ENCODE measurements at places on chromosomes 4 and X.

- no peak for DNase-seq
Observed at GRCh38 chrX:41192880-41193279, 107.6 kb downstream of the USP9X start.

- no peak for DNase-seq
Observed at GRCh38 chrX:72659723-72660122, 54.4 kb downstream of the PHKA1 start.

DNA sequence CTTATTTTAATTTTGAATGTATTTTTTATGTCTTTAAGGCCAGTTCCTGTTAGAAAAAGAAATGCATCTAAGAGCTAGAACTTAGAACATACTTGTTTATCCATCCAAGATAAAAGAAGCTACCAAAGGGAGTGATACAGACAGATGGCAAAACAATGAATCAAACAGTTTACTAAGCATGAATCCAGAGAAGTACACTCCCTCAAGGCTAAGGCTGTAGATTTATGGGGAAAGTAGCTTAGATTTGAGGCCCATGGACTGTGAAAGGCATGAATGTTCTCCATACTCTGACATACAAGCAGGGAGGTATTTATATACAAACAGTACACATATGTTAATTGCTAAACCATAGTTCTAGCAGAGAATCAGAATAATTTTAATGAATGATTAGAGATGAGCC, 255.3 kb upstream of the NRK start:
- DNase-seq, result no peak

GRCh38 chrX:13266641-13267345, 53.1 kb downstream of the ATXN3L start:
- DNase-seq, result no peak

DNA sequence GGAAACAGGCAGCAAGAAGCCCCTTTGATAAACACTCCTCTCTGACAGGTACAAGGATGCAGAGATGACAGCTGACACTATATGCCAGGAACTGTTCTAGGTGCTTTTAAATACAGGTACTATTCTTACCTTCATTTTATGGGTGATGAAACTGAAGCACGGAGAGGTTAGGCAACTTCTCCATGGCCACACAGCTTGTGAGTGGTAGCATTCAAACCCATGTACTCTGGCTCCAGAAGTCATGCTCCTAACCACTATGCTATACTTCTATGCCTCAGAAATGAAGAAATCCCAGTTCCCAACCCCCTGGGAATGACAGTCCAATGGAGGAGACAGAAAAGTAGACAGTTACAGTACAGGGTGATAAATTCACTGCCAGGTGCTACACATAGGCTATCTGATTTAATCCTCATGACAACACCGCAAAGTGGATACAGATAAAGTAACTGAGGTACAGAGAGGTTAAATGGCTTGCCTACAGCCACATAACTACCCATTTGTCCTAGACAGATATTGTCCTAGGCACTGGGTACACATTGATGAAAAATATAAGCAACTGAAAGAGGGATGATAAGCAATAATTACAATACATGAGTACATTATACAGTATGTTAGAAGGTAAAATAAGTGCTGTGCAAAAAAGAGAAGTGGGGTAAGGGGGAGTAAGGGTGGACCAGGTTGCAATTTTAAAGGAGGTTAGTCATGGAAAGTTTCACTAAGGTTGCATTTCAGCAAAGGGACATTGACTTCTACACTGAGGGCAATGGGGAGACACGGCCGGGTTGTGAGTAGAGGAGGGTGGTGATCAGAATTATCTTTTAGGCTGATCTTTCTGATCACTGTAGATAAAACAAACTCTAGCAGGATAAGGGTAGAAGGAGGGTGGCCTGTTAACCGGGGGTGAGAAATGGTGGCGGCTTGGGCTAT, 1.6 kb upstream of the F8 start:
- DNase-seq, result no peak

DNA sequence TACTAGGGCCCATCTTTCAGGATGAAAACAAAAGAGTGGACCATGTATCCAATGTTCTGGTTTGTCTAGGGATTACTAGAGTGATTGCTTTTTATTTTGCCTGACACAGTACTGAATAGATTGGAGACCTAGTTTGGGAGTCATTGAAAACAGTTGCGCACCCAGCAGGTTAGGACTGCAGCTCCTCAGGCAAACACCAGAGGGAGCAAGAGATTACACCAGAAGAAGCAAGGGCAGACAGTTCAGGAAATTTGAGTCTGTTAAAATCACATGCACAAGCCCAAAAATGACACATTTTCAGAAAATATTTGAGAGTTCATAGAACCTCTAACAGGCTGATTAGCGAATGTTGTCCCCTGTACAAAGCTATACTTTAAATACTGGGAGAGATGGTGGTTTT, 55.6 kb downstream of the CYLC1 start:
- DNase-seq, result no peak

DNA sequence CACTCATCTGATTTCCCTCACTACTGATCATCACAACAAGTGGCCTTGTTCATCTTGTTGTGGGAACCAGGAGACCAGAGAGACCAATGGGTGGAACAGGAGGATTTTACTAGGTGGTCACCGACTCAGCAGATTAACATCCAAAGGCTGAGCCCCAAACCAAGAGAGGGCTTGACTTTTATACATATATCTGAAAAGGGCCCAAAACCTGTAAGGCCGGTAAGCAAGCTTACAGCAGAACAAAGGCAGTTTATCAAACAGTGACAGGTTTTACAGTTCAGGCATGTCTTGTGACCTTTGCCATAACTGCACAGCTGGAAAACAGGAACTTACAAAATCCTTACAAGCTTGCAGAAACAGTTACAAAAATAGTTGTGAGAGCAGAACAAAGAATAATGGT, 195.9 kb downstream of the OR13H1 start:
- no peak for DNase-seq

GRCh38 chr4:185282968-185283367, 73.6 kb downstream of the SNX25 start:
- DNase-seq, result no peak

DNA sequence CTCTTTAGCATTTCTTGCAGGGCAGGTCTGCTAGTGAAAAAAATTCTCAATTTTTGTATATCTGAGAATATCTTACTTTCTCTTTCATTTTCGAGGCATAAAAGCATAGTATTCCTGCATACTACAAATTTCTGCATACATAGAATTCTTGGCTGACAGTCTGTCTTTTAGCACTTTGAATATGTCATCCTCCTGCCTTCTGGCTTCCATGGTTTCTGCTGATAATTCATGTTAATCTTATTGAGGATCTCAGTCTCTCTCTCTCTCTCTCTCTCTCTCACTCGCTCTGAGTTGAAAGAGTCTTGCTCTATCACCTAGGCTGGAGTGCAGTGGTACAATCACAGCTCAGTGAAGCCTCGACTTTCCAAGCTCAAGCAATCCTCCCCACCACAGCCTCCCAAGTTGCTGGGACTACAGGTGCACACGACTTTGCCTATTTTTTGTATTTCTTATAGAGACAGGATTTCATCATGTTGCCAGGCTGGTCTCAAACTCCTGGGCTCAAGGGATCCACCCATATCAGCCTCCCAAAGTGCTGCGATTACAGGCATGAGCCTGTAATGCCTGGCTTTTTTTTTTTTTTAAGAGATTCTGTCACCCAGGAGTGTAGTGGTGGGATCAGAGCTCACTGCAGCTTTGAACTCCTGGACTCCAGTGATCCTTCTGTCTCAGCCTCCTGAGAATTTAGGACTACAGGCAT, 161.3 kb downstream of the FNIP2 start:
- DNase-seq, result no peak

GRCh38 chr4:174561560-174561959, 39.3 kb upstream of the HPGD start:
- no peak for DNase-seq

DNA sequence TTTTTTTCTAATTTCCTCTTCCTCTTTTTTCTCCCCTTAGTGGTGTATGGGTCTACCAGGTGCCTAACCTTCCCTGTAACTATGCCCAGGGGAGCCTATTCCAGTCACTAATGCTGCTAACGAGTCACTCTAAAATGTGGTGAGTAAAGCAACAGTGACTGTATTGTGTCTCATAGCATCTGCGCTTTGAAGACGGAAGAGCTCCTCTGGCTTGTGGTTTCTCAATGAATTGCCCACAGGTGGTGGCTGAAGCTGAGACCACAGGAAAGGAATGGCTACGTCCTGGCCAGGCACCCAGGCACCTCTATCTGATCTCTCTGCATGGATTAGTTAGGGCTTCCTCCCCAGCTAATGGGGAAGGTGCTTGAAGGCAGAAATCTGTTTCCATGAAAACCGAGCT, 763.5 kb upstream of the FRG1 start:
- no peak for DNase-seq

DNA sequence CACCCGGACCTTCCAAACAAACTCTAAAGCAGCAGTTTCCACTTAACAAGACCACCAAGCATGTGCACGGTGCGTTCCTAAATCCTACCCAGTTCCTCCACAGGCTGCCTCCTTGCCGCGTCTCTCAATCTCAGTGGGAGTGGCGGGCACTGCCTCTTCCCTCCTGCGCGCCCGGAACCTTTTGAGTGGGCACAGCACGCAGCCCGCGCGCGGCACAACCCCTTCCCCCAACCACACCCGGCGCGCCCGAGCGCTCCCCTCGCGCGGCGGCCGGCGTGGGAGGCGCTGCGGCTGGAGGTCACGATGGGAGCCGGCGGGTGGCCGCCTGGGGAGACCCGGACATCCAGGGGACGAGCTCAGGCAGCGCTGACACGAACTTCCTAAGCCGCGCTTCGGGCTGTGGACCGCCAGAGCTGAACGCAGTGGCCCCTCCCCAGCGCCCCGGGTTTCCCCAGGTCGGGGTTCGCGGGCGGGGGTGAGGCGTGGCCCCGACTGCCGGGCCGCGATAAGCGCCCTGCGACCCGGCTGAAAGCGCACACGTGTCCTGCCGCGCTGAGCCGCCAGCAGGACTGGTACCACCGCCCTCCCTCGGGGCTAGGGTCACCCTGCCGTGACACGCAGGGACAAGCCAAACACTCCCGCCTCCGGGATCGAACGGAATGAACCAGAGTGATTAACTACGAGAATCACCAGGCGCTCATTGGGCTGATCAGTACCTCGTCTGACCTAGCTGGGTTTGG, at the start of gene ABCG2:
Gene ABCG2 (minus strand): TSS at position 151 of the 740 bp plus-strand sequence. CDS start 18,644 bp downstream, outside the sequence.
- DNase-seq, result peak; percentile 20

- no peak for DNase-seq
Observed at GRCh38 chrX:153459986-153460385, 10.4 kb downstream of the HAUS7 start.
